ENCODE measurements at places on chromosomes 12 and 14.

DNA sequence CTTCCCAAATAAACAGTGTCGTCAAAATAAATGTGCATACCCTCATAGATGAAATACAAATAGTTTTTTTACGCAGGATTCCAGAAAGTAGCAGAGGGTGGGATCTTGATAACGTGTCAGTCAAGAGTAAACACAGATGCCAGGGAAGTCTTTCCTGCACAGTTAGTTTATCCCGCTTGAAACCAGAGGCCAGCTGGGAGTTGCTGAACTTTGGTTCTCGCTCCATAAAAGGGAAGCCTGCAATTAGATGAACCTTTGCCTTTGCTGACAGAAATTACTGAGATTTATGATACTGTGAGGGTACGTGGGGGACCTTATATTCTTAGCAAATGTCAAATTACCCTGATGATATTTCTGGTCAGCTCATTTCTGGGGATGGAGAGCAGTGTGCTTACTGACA is 18.9 kb downstream of the FAR2 start:
- DNase-seq: no peak

- DNase-seq: no peak
Observed at GRCh38 chr14:105142651-105143450, 25.7 kb downstream of the JAG2 start.

DNA sequence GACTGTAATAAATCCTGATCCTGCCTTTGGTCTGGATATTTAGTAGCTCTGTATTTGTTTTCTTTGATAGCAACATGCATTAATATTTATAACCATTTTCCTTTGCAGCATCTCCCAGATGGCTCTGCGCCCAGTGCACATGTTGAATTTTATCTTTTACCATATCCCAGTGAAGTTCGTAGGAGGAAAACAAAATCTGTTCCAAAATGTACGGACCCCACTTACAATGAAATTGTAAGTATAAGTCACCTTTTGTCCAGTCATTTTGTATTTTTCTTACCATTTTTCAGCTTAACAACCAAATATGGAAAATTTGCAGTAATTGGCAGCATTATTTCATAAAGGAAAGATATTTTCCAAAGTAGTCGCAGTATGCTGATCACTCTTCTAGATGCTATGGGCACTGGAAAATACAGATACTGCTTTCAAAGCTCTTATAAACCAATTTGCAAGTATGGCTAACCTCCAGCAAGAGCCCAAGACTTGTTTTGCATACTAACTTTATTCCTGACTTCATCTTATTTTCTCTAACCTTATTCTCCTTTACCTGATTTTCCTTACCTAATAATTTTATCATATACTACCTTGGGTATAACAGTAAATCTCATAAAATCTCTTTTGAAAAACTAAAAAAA is 97.4 kb downstream of the PLCZ1 start:
- no peak for DNase-seq

GRCh38 chr14:97100306-97100705 is 303.1 kb downstream of the VRK1 start:
- DNase-seq: no peak

DNA sequence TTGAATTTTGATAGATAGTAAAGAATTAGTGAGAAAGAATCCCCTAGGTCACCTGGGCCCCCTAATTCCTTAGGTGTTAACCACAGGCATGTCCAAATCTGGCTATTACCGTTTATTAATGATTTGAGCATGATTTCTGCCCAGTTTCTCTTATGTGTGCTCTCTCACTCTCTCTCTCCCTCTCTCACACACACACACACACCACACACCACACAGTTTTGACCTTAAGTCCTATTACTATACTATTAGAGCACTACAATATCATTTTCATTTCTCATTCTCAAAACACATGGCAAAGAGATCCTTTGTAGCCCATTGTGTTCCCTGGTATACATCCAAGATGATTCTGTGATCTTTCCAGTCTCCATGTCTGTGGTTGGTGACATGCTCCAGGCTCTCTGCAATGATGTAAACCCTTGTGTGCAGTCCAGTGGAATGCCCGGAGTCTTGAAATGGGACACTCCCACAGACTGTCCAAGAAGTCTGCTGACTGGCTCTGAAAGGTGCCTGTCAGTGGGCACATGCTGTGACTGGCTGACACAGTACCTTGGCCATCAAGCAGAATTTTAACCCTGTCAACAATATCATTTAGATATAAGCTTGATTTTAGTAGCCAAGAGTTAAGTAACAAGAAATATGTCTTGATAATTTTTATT is 96.2 kb downstream of the FIGNL2 start:
- no peak for DNase-seq
